ENCODE measurements at places on chromosomes 4 and X.

DNA sequence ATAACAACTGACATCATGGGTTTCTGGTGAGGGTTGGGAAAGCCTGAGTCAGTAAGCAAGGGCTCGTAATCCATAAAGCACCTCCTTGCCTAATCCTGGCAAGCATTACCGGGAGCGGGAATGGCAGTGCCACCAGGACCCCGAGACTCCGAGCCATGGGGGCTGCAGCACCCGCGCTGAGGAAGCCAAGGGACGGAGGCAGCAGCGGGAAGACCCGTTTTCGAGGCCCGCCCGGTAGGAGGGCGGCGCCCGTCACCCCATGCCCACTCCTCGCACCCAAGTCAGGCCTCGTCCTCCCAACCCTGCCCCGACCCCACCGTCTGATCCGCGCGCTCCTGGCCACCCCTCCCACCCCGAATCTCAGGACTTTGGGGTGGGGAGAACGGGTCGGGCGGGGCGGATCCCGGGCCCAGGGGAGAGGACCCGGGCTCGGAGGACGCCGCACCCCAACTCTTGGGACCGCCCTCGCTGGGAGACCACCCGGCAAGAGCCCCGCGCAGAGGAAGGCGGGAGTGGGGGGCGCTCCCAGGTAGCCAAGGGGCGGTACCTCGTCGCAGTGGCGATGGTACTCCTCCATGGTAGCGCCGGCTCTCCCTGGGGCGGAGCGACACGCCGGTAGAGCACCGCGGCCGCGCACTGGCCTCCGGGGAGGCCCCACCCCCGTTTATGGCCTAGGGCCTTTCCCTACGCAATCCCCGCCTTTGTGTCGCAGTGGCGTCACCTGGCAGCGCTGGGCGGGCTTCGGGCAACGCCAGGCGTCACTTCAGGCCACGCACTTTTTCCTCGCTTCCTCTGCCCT is at the start of gene DYNLT3:
Gene DYNLT3 (minus strand): TSS at position 638 of the 799 bp plus-strand sequence. CDS start 61 bp downstream, at position 577.
- peak; percentile 60 for DNase-seq

DNA sequence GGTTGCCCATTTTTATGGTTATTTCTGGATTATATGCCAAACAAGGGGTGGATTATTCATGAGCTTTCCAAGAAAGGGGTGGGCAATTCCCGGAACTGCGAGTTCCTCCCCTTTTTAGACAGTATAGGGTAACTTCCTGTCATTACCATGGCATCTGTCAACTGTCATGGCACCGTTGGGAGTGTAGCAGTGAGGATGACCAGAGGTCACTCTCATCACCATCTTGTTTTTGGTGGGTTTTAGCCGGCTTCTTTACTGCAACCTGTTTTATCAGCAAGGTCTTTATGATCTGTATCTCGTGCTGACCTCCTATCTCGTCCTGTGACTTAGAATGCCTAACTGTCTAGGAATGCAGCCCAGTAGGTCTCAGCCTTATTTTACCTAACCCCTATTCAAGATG is 57.6 kb downstream of the SH3KBP1 start:
- no peak for DNase-seq

- peak; percentile 37 for DNase-seq
These were observed 274.6 kb downstream of the NAF1 start for GRCh38 chr4:162891788-162892707.

DNA sequence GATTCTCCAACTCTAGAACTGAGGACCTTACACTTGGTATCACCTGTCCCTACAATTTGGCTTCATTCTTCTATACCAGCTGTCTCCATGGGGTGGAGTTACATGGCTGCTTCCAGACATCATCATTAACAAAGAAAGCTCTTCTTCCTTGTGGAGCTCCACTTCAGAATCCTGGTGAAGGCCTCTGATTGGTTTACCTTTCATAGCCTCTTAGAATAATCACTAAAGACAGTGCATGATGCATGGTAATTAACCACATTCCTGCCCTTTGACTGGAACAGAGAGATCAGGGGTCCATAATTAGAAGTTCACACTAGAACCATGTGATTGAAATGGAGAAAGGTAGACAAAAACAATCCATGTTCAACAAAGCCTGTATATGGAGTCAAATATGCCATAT is 112.6 kb upstream of the ZNF827 start:
- no peak for DNase-seq

GRCh38 chr4:125719987-125720386 is 405.2 kb downstream of the FAT4 start:
- no peak for DNase-seq

DNA sequence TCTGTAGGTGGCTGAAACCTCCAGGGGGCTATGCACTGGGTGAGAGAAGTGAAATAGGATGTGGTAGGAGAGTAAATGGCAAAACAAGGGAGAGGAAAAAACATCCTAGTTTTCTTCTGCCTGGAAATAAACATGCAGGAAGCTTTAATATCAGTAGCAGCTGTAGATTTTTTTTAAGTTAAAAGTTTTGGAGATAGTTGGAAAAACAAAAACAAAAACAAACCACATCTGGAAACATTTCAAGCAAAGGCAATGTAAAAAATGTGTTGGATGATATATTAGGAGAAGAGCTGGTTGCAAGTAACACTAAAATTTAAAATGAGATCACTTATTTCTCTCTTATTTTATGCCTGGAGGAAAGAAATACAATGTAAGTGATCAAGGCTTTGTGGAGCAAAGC is 388.0 kb downstream of the SPRY1 start:
- no peak for DNase-seq

GRCh38 chr4:13567125-13567524 is 22.8 kb upstream of the NKX3-2 start:
- no peak for DNase-seq

DNA sequence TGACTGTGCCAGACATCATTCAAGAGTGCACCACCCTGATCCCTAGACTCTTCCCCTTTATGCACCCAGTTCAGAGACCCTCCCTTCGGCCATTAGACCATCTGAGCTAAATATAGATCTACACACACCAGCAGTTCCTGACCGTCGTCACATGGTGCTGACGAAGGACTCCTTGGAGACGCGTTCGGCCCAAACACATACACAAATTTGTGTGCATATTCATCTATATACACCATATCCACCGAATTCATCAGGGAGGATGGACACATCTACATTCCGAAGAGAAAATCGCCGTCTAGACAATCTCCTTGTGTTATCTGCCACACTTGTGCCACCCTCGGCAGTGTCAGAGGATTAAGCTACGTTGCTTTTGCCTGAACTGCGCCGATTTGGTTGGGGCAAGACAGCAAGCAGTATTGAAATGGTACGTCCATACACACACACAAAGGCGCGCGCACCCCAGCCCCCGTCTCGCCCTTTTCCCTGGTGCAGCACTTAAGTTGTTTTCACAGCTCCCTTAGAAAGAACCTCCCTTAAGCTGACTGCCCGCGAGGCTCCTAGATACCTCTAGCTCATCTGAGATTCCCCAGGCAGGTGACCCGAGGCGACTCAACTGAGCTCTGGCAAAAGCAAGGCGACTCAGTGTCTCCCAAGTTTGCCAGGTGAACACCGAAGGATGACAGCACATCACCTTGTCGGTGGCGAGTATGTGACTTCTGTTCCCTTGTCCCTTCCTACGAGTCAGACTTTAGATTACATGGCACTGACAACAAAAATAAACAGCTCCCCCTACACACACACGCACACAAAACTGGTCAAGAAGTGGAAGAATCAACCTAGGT is 1.0 kb downstream of the RASGEF1B start:
- no peak for DNase-seq

- peak; percentile 37 for DNase-seq
These were observed 134.4 kb upstream of the JADE1 start for GRCh38 chr4:128675083-128675482.

DNA sequence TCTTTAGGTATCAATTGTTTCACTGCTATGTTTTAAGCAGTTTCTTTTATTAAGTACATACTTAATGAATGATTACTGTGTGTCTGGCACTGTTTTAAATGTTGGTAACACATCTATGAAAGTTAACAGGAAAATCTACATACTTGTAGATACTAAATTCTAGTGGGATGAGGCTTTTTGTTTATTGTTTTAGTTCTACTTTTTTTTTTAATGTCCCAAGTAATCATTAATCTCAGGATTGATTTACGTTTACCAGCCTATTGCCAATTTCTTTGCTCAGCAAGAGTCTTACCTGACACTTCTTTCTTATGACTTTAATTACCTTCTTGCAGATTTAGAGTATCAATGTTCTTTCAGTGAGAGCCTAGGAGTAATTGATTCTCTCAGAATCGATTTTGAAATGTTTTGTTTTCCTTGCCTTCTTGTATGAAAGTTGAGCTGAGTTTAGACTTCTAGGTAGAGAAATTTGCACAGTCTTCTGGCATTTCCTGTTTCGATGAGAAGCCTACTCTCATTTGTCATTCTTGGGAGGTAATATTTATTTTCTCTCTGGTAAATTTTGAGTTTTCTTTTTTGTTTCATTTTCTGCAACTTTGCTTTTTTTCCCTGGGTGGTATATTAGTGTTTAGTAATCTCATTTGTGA is 235.2 kb upstream of the ANKRD50 start:
- no peak for DNase-seq

DNA sequence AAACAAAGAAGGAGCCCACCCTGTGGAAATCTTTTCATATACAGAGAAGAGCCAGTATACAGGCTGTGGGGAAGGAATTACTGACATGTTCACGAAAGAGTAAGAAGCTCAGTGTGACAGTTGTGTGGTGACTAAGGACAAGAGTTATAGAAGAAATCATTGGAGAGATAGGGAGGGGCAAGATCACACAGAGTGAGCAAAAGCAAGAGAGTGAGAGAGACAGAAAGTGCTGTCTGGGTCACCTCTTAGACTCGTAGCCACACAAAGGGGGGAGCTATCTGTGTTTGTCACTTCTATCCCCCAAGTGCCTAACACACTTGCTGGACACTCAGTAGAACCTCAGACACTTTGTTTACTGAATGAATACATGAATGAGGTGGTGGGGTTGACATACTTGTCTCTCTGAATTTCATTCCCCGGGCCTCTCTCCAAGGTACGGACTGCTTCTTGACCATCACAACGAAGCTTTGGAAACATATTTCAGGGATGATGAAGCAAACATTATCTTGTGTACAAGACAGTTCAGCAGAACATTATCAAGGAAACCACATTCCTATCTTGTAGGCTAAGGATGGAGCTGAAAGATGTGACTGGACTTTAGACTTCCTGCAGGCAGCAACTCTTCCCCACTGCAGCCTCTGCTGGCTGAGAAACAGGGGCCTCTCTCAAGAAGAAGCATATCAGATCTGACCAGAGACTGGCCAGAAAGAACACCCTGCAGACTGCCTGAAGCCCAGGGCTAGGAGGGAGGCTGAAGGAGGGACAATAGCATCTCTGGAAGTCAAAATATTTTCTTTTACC is 168.2 kb downstream of the AMELX start:
- DNase-seq, result no peak

DNA sequence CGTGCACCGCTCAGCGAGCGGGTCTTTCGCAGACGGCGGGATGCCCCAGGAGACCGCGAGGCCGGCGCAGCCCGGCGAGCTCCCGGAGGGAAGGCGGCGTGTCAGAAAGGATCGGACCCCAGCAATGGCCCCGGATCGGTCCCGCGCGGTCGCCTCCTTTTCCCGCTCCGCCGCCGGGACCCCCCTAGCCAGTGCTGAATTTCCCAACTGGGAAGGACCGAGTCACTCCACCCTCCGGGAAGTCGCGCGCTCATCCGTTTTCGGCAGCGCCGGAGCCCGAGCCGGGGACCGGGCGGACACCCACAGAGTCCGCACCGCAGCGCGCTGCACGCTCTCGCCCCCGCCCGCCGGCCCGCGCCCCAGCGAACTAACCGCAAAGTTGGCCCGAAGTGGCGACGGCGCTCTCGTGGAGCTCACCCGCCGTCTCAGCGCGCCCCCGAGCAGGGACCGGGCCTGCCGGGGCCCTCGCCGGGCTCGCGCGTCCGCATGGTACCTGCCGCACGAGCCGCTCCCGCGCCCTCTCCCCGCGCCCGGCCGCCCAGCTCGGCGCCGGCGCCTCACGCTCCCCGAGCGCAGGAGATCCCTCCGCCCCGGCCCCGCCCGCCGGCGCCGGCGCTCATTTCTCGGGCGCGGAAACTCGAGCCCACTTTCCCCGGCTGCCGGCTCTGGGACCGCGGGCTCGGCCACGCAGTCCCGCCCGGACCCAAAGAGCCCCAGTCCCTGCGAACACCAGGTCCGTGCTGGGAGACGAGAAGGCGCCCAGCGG is at the start of gene FAT1:
Gene FAT1 (minus strand): TSS at position 565 of the 766 bp plus-strand sequence. CDS start 14,029 bp downstream, outside the sequence.
- DNase-seq, result peak; percentile 15

- no peak for DNase-seq
These were observed 2399.8 kb upstream of the TENM3 start for GRCh38 chr4:179843370-179843769.

- no peak for DNase-seq
These were observed 32.4 kb downstream of the KLHL8 start for GRCh38 chr4:87188048-87188447.

- DNase-seq, result no peak
These were observed 8.4 kb downstream of the NIPAL1 start for GRCh38 chr4:48025005-48025404.

- no peak for DNase-seq
These were observed 1.7 kb downstream of the MTMR1 start for GRCh38 chrX:150694738-150695410.

DNA sequence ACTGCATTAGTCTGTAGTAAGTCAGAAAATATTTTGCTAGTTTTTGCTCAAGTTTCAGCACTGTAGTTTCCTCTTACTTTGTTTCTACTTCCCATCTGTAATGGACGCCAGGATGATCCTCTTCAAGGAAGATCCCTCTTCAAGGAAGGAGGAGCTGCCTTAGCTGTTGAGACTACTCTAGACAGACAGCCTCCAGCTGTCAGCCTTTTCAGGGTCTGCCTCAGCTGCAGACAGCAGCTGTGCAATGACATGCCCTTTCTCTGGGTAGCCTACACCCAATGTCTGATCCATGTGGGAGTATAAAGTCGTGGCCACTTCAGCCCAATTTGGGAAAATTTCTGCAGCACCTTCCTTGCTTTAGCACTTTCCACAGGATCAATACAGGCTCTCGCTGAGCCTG is 281.0 kb upstream of the MAOA start:
- no peak for DNase-seq

DNA sequence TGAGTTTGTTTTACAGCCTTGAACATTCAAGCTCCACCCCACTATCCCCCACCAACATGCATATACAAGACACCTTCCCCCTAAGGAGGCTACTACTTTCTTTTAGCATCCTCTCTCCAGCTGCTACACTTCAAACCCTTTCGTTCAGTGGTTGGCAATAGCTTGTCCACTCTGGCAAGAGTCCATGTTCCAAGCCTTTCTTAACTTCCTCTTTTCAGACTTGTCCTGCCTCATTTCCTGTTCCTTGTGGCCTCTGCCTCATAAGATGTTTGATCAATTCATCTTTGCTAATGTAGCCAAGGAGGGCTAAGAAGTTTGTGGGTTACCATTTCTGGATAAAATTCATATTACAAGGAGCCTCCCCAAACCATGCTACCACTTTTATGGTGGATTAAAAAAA is 20.8 kb upstream of the ZCCHC12 start:
- DNase-seq, result no peak
